ENCODE measurements at places on chromosomes 7 and 10.

DNA sequence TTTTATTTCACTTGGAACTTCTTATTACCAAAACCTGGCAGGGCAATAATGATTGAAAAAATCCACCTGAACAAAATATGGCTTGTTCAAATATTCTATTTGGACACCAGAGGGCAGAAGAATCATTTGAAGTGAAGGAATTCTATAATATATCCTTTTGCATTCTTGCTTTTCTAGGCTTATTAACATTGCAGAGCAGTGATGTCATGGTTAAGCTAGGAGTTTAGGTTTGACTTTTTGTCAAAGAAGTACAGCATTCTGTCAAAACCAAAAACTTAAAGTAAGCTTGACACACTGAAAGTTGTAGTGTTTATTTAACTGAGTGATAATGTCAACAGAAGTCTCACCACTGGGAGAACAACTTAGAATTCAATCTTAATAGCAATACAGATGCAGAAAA, 156.0 kb downstream of the SEMA3D start:
- no peak for DNase-seq

GRCh38 chr10:361203-362081, 226.2 kb downstream of the ZMYND11 start:
- DNase-seq: no peak

DNA sequence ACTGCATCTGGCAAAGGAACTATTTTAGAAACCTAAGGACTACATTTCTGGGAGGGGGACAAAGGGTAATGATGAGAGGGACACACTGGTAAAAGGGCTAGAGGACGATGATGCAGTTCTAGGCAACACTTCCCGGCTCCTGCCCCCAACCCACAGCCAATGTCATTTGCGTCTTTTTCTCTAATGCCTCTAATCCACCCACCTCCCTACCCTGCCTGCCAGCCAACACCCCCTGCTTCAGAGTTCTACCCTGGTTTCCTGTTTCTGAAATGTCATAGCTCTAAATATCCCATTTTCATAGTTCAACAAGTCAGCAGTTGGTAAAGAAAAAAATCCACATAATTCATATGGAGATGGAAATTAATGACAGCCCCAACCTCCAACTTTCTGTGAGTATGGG, 79.0 kb downstream of the KIAA1549 start:
- DNase-seq: no peak

GRCh38 chr10:59823111-59823510, 69.9 kb upstream of the MRLN start:
- no peak for DNase-seq

GRCh38 chr10:60258429-60258797, 131.3 kb downstream of the ANK3 start:
- no peak for DNase-seq

DNA sequence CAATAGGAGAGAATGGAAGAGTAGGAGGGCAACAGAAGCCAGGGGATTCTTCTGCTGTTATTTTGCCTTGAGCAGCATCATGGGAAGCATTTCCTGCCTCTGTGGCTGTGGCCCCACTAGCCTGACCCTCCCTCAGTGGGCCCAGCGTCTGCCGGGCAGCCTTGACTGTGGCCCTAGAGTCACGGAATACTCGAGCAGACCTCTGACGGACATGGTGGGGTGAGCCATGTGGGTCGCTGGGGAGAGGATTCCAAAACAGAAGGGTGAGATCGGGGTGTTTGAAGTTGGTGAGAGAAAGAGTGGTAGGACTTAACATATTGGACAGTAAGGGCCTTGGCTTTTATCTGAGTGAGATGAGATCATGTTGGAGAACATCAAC, 8.3 kb upstream of the PRKAG2 start:
- no peak for DNase-seq

- no peak for DNase-seq
Measured at GRCh38 chr7:98194672-98195457, 16.4 kb upstream of the BHLHA15 start.

GRCh38 chr10:60572511-60573194, 183.0 kb upstream of the ANK3 start:
- DNase-seq: peak; percentile 41

GRCh38 chr7:1380821-1381580, 78.3 kb downstream of the MICALL2 start:
- DNase-seq: no peak

DNA sequence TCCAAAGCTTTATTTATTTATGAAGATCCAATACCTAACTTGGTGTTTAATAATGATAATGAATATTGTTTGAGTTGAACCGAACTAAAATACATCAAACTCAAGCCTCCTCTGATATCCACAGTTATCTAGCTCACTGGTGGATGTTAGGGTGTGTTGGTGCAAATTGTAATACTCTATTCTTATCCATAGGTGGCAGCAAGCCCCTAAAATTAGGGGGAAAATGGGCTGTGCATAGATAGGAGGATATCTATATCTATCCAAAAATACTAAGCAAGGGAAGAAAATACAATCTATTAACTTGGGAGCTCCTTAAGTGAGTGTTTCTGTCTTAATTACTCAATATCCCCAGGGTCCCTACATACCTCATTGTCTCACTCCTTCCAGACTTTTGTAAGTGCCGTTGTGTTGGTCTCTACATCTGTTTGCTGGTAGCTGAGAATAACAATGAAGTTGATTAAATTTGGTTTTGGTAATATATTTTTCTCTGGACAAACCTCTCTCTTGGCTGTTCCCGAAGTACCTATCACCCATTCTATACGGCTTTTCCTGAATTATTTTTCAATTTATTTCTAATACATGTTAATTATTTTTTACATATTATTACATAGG, 55.0 kb upstream of the VWDE start:
- DNase-seq: no peak

GRCh38 chr7:92904244-92905131, 68.1 kb upstream of the CDK6 start:
- peak; percentile 96 for DNase-seq

DNA sequence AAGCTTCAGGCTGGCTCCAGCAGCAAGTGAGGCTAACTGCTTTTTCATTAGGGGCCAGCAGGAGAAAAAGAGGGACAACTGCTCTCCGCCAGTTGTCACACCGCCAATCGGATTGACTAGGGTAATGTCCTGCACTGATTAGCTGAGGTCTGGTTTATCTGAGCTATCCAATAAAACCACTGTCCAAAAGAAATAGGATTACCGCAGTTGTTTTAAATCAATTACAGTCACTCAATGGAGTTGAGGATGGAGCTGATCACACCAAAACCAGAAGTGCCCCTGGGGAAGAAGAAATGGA, 351.4 kb upstream of the NPVF start:
- no peak for DNase-seq

DNA sequence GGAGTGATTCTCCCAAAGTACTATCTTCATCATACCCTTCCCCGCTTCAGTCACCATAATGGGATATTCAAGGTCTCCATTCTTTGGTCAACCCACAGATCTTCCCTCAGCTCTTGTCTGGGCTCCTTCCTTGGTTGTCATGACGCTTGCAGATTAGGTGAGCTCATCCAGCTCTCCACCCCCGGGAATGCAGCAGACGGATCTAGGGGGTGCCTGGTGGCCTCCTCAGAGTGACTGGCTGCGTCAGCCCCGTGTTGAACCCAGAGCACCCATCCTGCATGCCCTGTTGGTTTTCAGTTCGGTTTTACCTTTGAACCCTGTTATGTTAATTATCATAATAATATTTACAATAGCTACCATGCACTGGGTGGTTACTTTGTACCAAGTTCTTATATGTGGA, 6.4 kb downstream of the NEURL1 start:
- no peak for DNase-seq

DNA sequence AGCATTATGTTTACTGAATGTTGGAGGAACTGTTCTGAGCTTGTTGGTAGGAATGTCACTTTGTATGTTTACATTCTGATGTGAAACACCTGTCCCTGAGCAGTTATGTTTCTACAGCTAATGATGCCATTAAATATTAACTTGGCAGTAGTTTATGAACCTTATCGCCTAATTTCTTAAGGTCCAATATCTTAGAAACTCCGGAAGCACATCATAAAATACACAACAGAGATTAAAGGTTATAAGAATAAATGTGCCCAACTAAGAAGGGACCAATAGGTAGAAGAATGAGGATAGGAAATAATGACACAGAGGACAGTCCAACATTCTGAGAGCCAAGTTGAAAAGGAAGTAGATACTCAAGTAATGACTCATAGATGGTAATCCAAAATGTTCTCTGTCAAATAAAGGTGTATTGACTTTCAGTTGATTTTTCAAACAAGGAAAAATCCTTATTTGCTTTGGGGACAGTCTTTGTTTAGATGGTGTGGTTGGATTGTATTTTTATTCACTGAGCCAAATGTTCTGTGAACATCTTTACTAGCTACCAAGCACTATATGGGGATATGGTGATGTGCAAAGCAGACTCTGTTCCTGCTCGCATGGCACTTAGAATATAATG, 31.9 kb downstream of the LCOR start:
- no peak for DNase-seq

DNA sequence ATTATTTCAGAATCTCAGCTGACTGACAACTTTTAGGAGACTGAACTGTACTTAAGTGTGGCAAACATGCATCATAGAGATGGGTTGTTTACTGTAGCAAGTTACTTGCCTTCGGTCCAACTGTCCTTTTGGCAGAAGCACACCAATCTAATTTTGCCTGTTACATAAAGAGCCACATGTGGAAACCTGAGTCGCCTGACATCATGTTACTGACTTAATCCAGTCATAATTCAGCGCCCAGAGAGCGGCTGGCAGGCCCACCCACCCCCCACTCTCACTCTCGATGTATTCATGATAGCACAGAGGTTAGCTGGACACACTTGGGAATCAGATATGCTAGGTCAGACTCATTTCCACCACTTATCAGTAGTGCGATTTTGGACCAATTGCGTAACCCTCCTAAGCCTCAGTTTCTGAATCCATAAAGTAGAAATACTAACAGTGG, 57.3 kb upstream of the CAPZA2 start:
- DNase-seq: no peak

GRCh38 chr10:43156590-43157341, 18.5 kb downstream of the CSGALNACT2 start:
- no peak for DNase-seq

GRCh38 chr10:117439243-117439912, 64.1 kb upstream of the PDZD8 start:
- no peak for DNase-seq

- no peak for DNase-seq
Measured at GRCh38 chr10:110534571-110534970, 32.9 kb upstream of the SMC3 start.

DNA sequence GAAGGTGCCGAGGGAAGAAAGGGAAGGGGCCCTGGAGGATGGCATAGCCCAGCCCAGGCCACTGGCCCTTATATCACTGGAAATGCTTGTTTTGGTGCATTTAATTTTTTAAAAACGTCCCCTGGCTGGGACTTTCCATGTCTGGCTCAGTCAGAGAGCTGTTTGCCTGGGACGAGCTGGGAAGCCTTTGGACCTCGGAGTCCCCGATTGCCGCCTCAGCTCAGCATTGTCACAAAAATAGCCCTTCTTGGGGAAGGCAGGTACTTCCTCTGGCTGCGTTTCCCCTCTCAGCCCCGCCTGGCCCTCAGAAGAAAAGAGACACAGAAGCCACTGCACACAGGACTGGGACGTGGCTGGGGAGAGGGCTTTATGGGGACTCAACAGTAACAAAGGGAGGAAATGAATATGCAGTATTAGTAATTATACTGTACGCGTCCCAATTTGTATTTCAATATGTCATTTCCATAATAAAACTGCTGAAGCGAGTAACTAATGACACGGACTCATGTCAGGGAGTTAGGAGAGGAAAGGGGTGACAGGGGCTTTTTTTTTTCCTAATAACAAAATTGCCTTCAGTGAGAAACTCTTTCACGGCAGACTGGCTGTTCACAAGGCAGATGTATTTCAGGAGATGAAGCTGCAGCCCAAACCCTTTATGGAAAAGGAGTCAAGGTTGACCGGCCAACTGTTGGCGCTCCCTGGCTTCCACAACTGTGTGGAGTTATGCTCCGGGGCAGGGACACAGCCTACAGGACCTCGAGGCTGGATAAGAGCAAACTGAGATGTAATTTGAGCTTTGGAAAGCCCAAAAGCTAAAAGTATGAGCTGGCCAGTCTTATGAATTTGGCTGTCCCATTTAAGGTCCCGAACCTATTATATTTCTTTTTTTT, 31.0 kb upstream of the MXI1 start:
- no peak for DNase-seq

DNA sequence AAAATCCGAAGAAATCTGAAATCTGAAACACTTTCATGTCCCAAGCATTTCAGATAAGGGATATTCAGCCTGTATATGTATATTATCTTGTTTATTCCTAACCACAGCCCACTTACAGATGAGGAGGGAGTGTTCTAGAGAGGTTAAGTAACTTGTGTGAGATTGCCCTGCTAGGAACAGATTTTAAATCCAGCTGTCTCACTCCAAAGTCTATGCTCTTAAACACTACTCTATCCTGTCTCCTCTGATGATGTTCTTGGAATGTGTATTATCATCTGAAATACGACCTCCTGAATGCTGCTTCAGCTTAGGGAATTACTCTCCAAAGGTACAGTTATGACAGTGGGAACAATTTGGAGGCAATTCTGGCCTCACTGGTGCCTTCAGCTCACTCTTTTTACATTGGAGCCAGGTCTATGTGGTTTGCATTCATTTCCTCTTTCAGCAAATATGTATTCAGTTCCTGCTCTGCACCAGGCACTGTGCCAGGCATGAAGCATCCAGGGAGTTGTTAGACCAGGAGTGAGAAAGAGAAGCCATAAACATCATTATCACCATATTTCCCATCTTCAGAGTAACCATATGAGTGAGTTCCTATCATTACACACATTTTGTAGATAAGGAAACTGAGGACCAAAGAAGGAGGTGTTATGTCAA, 70.2 kb downstream of the NOC3L start:
- peak; percentile 57 for DNase-seq

- DNase-seq: peak; percentile 11
Measured at GRCh38 chr7:76262683-76263402, 39.6 kb upstream of the HSPB1 start.

DNA sequence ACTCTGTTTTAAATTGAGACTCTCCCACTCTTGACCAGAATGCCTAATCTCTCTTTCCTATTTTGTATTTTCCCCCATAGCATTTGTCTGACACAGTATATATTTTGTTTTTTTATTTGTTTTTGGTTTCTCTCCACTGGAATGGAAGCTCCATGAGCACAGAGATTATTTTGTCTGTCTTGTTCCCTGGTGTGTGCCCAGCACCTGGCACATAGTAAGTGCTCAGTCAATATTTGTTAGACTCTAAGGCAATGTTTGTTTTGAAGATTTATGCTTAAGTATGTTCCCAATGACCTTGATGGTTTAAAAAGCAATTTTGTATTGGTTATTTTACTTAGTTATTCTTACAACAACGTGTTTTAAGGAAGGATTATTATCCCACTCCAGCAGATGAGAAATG, 201.8 kb downstream of the DYNC1I1 start:
- DNase-seq: no peak

DNA sequence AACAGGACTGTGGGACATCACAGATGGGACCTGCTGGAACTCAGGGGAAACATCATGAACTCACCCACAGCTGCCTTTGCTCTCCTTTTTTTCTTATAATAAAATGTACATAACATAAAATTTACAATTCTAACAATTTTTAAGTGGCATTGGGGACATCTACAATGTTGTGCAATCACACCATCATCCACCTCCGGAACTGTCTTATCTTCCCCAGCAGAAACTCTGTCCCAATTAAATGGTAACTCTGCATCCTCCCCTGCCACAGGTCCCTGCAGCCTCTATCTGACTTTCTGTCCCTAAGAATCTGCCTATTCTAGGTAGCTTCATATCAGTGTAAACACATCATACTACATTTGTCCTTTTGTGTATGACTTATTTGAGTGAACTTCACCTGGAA, 19.4 kb upstream of the TMEM72 start:
- DNase-seq: no peak

GRCh38 chr7:14596421-14596820, 306.1 kb downstream of the DGKB start:
- DNase-seq: no peak

Measured in non-pigmented ciliary epithelial cell (primary cell).